ENCODE measurements at places on chromosomes 6 and 20.

DNA sequence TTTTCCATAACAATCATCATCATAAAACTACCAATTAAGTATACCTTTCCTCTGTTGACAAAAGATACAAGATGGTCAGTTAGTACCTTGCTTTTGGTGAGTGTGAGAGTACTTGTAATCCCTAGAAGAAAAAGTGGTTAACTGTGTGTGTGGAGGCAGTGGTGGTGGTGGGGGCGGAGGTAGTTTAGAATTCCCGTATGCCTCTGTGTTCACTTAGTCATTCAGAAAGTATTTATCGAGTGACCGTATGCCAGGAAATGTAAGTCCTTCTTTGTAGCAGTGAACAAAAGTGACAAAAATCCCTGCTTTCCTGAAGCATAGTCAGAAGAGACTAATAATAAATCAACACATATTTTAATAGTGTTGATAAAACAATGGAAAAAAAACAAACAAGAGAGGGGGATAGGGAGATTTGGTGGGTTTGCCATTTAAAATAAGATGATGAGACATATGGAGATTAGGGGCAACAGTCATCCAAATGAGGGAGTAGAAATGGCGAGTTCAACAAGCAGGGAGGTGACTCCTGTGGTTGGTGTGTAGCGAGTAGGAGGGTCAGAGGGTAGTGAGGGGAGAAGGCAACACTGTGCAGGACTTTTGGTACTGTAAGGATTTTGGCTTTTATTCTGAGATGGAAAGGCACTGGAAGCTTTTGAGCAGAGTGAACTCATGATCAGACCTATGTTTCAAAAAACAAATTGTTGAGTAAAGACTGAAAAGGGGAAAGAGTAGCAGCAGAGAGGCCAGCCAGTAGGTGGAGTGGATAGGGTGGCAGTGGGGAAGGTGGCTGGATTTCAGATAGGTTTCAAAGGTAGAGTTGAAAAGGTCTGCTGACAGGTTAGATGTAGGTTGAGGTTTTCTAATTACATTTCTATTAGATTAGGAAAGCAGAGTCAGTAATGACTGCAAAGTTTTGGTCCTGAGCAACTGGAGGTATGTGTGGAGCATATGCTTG lies 40.3 kb upstream of the SIM1 start:
- no peak for DNase-seq

GRCh38 chr20:60113024-60113724 lies 155.0 kb downstream of the CDH26 start:
- no peak for DNase-seq

DNA sequence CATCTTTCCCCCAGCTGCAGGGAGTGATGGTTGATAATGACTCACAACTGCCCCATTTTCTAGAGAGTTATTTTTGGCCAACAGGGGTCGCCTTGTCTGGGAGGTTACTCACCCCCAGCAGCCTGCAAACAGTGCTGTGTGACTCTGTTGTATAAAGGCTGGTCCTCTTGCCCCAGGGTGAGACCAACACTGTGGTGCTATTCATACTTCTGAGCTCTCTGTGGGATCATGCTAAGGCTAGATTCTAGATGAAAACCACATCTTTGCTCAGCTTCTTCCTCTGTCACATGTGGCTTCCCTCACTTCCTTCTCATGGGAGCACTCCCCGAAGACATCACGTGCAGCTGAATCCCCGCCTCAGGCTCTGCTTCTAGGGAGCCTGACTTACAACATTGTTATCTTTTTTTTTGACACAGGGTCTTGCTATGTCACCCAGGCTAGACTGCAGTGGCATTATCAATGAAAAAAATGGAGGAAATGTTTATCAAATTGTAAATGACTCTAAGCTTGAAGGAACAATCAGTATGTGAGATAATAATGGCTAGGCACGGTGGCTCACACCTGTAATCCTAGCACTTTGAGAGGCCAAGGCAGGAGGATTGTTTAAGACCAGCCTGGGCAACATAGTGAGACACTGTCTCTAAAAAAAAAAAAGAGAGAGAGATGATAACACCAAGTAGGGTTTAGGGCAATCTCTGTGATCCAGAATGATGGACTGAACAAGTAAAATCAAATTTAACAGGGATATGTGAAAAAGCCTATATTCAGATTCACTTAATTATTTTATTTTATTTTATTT lies 55.7 kb upstream of the SLC23A2 start:
- DNase-seq = no peak

- no peak for DNase-seq
Measured at GRCh38 chr6:167470836-167471547, 146.1 kb downstream of the TTLL2 start.

- no peak for DNase-seq
Measured at GRCh38 chr20:57402206-57403125, 11.3 kb downstream of the RBM38 start.

GRCh38 chr20:46174469-46175126 lies 56.5 kb downstream of the CD40 start:
- peak; percentile 39 for DNase-seq

DNA sequence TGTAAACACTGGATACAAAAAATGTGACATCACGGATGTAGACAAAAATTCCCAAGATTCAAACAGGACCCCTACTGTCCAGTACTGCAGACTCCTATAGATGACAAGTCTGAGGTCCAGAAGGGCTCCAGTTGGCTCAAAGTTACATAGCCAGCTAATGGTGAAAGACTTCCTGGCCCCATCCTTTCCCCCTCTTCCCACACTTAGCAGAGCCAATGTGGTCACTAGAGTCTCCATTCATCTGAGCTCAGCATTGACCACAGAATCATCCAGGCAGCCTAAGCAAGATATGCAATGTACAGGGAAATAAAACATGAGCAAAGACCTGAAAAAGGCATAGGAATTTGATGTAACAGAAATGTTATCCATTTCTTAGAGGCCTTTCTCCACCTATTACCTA lies 180.5 kb downstream of the ADAT2 start:
- DNase-seq = no peak

DNA sequence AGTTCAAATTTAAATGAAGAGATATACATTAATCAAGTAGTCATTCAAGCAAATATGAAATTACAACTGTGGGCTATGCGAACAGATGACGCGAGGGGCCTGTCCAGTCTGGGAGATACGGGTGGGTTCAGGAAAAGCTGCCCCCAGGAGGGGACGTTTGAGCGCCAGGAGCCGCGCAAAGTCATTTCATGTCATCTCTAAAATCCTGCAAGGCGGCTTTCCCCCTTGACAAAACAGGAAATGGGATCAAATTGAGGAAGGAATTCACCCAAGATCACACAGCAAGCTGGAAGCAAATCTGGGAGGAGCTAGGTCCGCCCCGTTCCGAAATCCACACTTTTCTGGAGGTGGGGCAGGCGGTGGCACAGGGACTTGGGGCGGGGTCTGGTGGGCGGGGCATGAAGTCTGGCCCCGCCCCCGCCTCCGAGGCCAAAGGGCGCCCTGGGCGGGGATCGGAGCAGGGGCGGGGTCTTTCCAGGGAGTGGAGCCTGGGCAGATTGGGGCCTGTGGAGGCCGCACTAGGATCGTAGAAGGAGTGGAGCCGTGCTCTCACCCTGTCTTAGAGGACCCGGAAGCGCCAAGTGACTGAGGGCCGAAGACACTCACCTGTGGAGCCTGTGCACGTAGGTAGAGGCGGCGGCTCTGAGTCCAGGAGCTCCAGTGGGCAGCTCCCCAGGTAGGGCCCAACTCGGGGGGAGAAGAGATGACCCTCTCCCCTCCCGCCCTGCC lies at the start of gene LPIN3:
Gene LPIN3 (plus strand): TSS at position 495 of the 729 bp plus-strand sequence. CDS start 4,983 bp downstream, outside the sequence.
- peak; percentile 89 for DNase-seq

GRCh38 chr20:45049438-45049837 lies 51.5 kb downstream of the KCNS1 start:
- DNase-seq = no peak

GRCh38 chr20:41150664-41151063 lies 13.3 kb downstream of the PLCG1 start:
- DNase-seq = peak; percentile 59

GRCh38 chr20:48562586-48563116 lies 265.1 kb downstream of the PREX1 start:
- no peak for DNase-seq

DNA sequence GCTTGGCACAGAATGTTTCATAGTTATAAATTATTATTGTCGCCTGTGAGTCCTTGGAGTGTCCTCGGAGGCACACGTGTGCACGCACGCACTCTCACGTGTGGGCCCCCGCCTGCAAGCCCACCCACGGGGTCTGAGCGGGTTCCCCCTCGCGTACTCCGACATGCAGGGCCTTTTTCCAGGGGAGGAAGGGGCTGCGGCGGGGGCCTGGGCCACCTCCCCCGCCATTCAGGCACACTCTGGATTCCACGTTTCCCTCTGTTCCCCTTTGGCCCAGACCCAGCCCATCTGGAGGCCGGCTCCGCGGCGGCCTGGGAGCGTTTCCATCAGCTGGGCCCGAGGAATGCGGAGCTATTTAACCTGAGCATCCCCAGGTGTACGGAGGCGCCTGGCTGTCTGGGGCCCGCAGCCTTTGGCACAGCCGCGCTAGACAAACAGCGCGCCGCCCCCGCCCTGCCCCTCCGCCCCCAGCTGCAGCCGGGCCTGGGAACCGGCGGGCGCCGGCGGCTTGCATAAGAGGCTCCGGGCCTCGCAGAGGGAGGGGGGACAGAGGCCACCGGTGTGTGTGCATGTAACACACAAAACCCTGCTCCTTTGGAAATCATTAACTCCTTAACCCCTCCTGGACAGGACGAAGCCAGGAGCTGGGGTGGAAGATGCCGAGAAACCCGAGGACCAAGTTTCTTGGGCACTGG lies 3.3 kb downstream of the ID1 start:
- peak; percentile 92 for DNase-seq

DNA sequence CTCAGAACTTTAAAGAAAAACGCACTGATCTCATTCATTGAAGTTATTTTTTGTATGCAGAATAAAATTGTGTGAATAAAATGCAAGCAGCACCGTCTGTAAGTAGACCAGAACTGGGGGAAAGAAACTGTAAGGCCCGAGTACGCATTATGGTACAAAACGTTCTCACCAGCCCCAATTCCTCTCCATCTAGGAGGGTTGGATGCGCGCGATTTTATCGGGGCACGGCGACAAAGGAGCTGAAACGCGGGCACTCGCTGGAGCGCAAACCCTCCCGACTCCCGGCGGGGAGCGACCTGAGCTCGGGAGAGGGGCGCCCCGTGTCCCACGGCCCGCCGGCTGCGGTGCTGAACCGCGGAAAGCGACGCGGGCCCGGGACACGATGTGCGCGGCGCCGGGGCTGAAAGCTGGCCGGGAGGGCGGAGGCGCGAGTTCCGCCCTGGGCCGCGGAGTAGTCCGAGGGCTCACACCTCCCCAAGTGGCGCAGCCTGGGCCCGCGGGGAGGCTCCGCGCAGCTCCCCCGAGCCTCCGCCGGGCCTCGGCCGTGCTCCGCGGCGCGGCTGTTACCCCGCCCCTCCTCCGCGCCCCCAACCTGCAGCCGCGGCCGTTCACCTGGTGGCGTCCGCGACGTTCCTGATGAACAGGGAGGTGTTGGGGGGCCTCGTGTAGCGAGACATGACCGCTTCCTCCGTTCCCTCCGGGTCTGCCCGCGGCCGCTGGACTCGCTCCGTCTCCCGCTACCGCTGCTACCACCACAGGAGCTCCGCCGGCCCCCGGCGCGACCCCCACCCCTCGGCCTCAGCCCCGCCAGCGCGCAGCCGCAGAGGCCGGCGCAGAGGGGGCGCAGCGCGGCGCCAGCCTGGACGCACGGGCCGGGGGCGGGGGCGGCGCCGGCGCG lies at the start of gene SRSF12:
Gene SRSF12 (minus strand): TSS at position 861 of the 898 bp plus-strand sequence. CDS start 184 bp downstream, at position 677.
- peak; percentile 70 for DNase-seq

DNA sequence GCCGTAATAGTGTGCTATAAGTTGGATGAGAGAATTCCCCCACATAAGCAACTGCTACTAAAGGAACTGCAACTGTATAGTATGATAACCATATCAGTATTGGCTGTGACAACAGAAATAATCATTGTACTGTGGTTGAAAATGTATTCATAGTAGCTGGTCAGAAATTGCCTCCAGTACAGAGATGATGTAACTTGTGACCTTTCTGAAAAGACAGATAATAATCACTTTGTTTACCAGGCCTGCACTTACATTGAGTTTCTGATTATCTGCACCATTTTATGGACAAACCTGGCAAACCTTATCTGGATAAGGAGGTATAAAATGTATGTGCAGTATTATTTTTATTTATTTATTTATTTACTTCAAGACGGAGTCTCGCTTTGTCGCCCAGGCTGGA lies 19.0 kb downstream of the CFAP206 start:
- DNase-seq = no peak

GRCh38 chr20:4853757-4854560 lies 132.2 kb downstream of the PRND start:
- no peak for DNase-seq

GRCh38 chr20:57399587-57400155 lies 8.5 kb downstream of the RBM38 start:
- DNase-seq = no peak

GRCh38 chr6:33297956-33298772 lies 578 bp downstream of the RGL2 start:
- DNase-seq = peak; percentile 83

GRCh38 chr6:16736856-16737775 lies 24.1 kb downstream of the ATXN1 start:
- no peak for DNase-seq

DNA sequence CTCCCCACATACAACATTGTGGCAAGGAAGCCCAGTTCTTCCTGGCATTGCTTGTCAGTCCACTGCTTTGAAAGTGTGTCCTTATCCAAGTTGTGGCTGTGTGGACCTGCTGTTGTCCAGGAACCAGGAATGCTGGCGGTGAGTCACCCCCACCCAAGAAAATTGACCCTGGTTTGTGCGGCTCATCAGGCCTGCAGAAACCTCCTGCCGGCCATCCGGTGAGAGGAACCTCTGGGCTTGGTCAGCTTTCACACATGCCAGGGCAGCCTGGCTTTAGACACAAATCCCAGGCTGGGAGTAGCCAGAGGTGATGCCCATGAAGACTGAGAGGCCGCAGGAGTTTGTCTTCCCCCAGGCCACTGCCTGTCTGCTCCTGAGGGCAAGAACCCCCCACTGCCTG lies 223.6 kb downstream of the TTLL2 start:
- no peak for DNase-seq

DNA sequence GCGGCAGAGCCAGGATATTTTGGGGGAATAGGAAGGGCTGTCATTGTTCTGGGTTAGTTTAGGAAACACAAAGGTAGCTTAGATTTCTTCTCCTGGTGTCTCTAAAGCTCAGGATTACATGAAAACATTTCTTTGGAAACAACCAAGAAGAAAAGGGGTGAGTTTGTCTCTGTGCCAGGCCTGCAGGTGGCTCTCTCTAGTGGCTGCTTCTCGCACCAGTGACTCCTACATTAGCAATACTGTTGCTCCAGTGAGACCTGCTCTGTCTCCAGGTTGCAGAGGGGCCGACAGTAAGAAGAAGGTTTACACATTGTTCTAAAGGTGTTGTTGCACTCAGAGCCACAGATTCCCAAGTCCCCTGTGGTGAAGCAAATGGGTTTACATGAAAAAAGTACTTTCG lies 104.6 kb upstream of the GLP1R start:
- no peak for DNase-seq

GRCh38 chr20:45128099-45128498 lies 3.8 kb upstream of the WFDC12 start:
- DNase-seq = no peak

DNA sequence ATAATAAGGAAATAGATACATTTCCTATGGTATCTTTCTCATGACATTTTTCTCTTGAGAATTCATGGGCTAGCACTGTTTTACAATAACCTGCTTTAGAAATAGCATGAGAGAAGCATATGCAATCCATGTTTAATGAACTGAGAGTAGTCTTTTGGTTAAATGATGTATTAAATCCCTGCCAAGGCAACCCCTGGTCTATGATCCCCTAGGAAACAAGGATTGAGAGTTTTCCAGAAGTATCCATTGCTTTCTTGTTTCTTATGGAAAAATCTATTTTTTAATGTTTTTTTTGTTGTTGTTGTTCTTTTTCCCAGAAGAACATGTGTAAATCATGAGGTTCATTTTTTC lies 390.5 kb upstream of the HSF2 start:
- no peak for DNase-seq
